CD4-positive, alpha-beta T cell treated with Interleukin-15 for 1 hour (primary cell): ENCODE measurements at places on chromosomes 11 and 22.

- DNase-seq = no peak
These were observed 224.0 kb upstream of the B3GAT1 start for GRCh38 chr11:134636071-134636470.

- no peak for DNase-seq
These were observed 1.8 kb upstream of the DDB2 start for GRCh38 chr11:47212938-47213337.

- DNase-seq = no peak
These were observed 80.8 kb upstream of the FSHB start for GRCh38 chr11:30149998-30150397.

DNA sequence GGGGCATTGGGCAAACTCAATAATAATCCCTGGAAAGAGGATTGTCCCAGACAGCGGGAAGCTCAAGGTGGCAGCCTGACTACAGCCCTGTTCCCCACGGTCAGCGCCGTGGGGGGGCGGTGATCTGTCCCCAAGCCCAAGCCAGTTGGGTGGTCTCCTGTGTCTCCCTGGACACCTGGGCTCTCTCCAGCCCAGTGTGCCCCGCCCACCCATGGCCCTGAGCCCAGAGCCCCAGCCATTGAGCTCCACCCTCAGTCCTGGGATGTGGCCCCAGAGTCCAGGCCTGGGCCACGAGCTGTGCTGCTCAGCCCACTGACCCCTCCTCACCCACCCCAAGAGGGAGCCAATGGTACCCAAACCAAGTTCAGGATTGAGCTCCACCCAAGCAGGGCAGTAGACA, 27.9 kb upstream of the PDE2A start:
- no peak for DNase-seq

DNA sequence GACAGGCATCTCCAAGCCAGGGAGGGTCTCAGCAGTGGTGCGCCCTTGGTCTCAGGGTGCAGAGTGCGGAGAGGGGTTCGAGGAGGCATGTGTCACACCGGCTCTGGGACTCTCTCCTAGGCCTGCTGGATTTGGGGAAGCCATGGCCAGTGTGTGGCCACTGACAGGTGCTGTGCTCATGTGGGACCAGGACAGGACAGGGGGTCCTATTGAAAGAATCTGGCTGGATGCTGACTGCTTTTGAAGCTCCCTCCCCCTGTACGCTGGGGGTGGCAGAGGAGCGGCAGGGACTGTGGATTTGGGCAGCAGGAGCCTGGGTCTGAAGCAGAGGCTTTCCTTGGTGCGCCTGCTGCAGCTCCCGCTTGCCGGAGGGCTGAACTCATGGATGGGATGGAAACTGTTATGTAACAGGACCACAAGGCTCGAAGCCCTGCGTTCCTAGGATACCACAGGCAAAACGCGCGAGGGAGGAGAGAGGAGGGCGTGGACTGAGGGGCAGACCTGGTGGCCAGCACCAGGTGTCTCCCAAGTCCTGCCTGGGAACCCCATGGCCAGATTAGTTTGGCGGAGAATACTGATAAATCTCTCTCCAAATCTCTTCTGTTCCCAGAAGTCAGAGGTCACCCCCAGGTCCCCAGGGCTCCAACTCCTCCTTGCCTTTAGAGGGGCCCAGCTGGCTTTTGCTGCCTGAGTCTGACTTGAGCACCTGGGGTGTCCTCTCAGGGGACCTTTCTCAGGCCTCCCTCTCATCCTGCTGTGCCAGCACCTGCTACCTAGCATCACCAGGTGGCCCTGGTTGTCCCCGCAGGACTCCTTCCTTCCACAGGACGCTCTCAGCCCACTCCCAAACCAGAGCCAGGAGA, 13.8 kb upstream of the TEF start:
- DNase-seq = no peak

DNA sequence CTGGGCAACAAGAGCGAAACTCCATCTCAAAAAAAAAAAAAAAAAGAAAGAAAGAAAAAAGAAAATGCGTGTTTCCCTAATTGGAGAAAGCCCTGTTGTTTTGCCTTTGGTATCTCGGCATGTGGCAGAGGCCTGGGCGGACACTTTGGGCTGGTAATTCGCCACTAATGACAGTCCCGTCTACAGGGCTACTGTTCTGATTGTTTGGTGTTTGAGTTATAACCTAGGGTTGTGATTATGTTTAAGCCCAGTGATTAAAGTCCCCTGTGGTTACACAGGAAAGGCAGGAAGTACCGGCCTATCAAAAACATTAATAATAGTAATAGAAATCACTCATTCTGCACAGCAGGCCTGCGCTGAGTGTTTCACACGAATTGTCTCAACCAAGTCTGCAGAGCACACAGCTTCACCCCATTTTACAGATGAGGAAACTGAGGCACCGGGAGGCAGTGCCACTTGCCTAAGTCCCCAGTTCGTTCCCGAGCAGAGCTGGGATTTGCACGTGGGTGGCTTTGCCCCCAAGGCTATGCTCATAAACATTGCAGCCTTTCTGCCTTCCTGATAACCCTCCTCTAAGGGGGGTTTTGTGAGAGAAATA, 39.1 kb upstream of the GRAMD4 start:
- DNase-seq = no peak

DNA sequence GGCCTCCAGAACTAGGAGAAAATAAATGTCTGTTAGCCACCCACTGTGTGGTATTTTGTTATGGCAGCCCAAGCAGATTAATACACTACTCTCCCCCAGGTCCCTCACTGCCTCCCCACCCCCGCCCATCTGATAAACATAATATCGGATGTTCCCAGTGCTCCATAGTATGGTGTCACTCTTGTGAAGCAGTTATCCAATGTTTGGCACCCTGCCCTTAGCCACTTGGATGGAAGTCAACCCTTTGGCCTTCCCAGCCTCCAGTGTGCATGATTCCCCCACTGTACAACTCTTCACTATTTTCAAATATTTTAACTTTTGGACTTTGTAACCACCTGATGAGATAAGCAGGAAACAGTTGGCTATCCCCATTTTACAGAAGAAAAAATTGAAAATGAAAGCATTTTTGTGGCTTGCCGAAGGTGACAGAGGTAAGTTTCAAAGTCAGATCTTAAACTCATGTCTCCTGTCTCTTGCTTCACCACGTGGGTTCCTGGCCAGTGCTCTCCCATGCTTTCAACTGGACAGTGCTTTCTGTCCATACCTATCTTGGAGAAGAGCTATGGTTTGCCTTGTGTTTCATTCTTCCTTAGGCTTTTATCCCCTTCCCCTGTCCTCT, 53.2 kb downstream of the ALX4 start:
- DNase-seq = no peak

DNA sequence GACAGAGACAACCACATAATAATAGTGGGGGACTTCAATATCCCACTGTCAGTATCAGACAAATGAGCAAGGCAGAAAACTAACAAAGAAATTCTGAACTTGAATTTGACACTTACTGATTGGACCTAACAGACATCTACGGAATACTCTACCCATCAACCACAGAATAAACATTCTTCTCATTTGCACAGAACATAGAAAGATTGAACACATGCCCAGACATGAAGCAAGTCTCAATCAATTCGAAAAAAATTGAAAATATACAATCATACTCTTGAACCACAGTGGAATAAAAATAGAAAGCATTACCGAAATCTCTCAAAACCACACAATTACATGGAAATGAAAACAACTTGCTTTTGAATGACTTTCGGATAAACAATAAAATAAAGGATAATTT, 17.9 kb downstream of the RAB38 start:
- DNase-seq = no peak

GRCh38 chr11:10473371-10473770, 18.3 kb downstream of the AMPD3 start:
- DNase-seq = no peak

DNA sequence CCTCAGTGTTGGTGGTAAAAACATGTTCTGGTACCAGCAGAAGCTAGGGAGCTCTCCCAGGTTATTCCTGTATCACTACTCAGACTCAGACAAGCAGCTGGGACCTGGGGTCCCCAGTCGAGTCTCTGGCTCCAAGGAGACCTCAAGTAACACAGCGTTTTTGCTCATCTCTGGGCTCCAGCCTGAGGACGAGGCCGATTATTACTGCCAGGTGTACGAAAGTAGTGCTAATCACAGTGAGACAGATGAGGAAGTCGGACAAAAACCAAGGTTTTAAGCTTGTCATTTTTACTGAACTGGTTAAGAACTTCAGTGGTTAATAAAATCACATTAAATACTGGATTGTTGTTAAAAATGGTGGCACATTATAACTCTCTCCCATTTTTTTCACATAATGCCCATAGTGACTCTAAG, 42.6 kb upstream of the VPREB1 start:
- DNase-seq = no peak
